Activated CD4-positive, alpha-beta memory T cell treated with anti-CD3 and anti-CD28 coated beads, Interleukin-2, amount 10 ng/mL, durations not matched to agents 7 days and 5 days (primary cell): ENCODE measurements at places on chromosomes 3 and 15.
A peak's percentile ranks its signal among the peaks of the same experiment; 100 is the strongest.

DNA sequence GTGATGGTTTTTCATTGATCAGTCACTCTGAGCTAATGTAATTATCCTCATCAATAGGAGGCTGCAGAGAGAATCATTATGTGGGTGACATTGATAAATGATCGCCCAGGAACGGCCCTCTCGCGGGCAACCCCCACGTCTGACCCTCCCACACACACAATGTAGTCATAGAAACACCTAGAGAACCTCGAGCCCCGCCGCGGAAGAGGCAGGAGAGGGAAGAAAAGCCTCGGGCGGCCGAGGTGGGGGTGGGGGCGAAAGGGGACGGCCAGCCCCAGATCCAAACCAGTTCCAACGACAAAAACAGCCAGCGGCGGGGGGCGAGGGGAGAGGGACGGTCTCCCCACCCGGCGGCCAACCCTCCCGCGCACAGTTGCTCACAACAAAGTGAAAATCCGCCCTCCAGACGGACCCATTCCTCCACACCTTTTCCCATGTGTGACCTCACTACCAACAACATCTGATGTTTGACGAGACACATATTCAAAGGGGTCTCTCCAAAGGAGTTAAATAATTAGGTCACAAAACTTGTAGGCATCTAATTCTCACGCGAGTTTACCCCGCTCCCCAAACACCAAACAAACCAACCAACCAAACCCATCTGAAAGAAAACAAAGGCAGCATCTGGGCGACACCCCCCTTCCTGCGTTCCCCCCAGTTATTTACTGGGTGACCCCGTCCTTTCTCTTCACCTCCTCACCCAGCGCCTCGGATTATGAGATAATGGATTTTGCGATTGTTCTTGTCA, 213.0 kb downstream of the MEIS2 start:
- H3K4me1 ChIP-seq: peaks cover 1% of the 10 kb centered on the region
- H3K4me3 ChIP-seq: no peak overlapping the region
- peaks cover 72% of the 10 kb centered on the region for H3K27me3 ChIP-seq
- no peak overlapping the region for H3K27ac ChIP-seq
- no peaks in the 10 kb centered on the region for H3K36me3 ChIP-seq
- DNase-seq: no peak

GRCh38 chr3:195700319-195700718, 20.5 kb upstream of the MUC20 start:
- H3K4me1 ChIP-seq: peaks cover 2% of the 10 kb centered on the region
- H3K27ac ChIP-seq: no peak overlapping the region
- no peaks in the 10 kb centered on the region for H3K27me3 ChIP-seq
- DNase-seq: no peak
- H3K36me3 ChIP-seq: peaks cover 17% of the 10 kb centered on the region
- no peak overlapping the region for H3K4me3 ChIP-seq

GRCh38 chr15:40282147-40282868, 556 bp downstream of the ANKRD63 start:
- no peak overlapping the region for H3K27ac ChIP-seq
- H3K27me3 ChIP-seq: peaks cover 45% of the 10 kb centered on the region
- H3K4me3 ChIP-seq: peak overlapping the region; percentile 51
- peak; percentile 59 for DNase-seq
- peaks cover 3% of the 10 kb centered on the region for H3K36me3 ChIP-seq

GRCh38 chr3:149042789-149043386, 43.4 kb downstream of the HLTF start:
- no peaks in the 10 kb centered on the region for H3K27me3 ChIP-seq
- no peak overlapping the region for H3K4me3 ChIP-seq
- no peak for DNase-seq

GRCh38 chr15:68309024-68309423, 31.5 kb downstream of the FEM1B start:
- no peaks in the 10 kb centered on the region for H3K36me3 ChIP-seq
- no peak for DNase-seq
- H3K27ac ChIP-seq: no peak overlapping the region
- no peak overlapping the region for H3K4me3 ChIP-seq
- H3K4me1 ChIP-seq: peaks cover 9% of the 10 kb centered on the region

DNA sequence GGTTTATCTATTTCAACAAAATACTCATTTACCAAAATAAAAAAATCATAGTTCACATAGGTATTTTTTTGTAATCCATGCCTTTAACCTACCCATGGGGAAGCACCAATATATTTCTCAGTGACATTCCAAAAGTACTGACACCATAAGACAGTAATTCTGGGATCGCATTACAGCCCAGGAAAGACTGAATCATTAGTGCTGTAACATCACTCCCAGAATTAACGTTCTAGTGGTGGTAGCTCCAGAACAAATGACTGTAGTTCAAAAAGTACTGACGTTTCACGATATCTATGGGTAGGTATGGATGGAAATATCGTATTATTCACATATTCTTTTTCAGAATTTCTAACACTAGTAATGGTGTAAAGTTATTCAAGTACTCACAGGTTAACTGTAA, 54.3 kb upstream of the NEK10 start:
- peaks cover 3% of the 10 kb centered on the region for H3K4me1 ChIP-seq
- H3K27ac ChIP-seq: no peak overlapping the region
- H3K36me3 ChIP-seq: peaks cover 46% of the 10 kb centered on the region
- DNase-seq: no peak

- H3K36me3 ChIP-seq: peaks cover 58% of the 10 kb centered on the region
- H3K4me1 ChIP-seq: peaks cover 82% of the 10 kb centered on the region
- no peak for DNase-seq
- peak overlapping the region; percentile 49 for H3K4me3 ChIP-seq
- peak overlapping the region; percentile 99 for H3K27ac ChIP-seq
Observed at GRCh38 chr3:141410846-141411245, 42.5 kb downstream of the ZBTB38 start.

DNA sequence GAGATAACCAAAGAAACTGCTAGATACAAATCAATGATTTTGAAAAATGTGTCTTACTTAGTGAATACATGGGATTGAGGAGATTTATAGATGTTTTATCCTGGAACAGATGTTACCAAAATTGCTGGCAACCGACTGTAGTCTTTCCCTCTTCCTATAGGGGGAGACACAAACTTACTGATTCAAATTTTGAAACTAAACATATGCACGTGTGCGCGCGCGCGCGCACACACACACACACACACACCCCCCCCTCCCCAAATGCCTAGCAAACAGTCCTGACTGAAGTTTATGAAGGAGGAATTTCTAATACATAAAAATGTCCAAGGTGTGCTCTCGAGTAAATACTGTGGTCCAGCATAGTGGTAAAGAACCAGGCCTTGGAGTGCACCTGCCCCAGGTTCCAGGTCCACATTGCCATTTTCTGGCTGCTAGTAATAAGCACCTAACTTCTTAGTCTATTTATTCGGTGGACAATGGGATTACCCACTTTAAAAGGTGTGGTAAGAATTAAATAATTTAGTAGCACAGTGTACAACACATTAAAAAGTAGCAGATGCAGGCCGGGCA, 18.5 kb upstream of the C3orf62 start:
- H3K4me1 ChIP-seq: no peaks in the 10 kb centered on the region
- no peak overlapping the region for H3K27ac ChIP-seq
- H3K36me3 ChIP-seq: peaks cover 65% of the 10 kb centered on the region
- no peak overlapping the region for H3K4me3 ChIP-seq
- H3K27me3 ChIP-seq: no peaks in the 10 kb centered on the region

DNA sequence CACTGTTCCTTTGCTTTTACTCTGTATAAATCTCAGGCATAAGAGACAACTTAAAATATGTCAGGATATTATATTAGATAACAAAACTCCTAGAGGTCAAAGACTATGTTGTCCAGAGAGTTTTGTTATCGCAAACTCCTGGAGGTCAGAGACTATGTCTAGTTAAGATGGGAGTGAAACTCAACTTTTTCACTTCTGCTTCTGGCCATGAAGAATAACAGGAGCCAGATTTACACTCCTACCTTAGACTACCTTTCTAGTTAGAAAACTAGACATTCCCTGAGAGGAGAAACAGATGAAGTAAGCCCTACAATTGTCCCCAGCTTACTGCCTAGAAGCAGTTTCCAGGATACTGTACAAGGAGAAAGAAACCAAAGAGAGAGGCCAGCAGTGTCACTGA, 255.4 kb upstream of the UBE2E1 start:
- H3K4me1 ChIP-seq: no peaks in the 10 kb centered on the region
- no peak for DNase-seq
- no peak overlapping the region for H3K27ac ChIP-seq
- H3K36me3 ChIP-seq: no peaks in the 10 kb centered on the region
- H3K27me3 ChIP-seq: no peaks in the 10 kb centered on the region
